ENCODE measurements at places on chromosomes 7 and 10.

DNA sequence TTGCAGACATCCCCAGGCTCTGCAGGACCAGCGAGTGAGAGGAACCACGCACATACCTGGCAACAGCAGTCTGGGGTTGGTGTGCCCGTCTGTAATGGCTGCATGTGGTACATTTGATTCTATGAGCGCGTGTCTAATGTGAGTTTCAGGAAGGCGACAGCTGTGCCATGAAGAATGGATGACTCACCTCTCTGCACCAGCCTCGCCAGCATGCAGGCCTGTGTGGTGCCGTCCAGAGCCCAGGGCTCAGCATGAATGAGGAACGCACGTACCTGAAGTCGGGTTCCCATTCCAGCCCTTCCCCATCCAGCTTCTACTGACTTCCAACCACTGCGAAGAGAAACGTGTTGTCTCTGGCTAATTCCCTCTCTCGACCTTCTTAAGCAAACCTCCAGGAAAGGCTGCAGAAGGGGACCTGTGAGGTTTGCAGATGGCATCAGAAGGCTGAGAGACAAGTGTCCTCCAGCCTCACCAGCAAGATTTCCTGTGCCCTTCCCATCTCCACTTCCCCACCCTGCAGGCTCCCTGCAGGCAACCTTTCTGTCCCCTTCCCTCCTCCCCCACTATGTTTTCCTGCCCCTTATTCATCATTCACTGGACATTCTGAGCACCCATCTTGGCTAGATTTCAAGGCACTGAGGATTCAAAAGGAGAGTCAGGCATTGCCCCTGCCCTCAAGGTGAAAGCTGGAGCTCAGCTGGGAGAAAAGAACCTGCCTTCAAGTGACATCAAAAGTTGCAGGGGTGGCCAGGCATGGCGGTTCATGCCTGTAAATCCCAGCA lies 54.3 kb downstream of the ASB13 start:
- DNase-seq = no peak

DNA sequence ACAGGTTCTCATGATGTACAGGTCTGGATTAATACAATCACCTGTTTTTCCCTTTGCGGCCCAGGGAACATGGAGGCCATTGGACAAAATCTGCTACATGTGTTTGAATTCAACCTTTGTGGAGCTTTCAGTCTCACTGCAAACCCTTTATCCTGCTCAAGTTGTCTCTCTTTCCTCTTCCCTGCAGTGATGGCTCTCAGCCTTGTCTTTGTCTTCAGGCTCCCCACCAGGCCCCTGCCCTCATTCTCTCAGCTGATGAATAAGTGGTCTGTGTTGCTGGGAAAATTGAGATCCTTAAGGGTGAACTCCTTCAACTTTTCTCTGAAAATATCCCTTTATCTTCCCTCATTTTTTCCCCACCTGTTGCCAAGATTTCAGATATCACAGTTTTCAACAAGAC lies 791.2 kb downstream of the GRID1 start:
- no peak for DNase-seq

- no peak for DNase-seq
Measured at GRCh38 chr10:22486431-22486830, 141.1 kb downstream of the SPAG6 start.

DNA sequence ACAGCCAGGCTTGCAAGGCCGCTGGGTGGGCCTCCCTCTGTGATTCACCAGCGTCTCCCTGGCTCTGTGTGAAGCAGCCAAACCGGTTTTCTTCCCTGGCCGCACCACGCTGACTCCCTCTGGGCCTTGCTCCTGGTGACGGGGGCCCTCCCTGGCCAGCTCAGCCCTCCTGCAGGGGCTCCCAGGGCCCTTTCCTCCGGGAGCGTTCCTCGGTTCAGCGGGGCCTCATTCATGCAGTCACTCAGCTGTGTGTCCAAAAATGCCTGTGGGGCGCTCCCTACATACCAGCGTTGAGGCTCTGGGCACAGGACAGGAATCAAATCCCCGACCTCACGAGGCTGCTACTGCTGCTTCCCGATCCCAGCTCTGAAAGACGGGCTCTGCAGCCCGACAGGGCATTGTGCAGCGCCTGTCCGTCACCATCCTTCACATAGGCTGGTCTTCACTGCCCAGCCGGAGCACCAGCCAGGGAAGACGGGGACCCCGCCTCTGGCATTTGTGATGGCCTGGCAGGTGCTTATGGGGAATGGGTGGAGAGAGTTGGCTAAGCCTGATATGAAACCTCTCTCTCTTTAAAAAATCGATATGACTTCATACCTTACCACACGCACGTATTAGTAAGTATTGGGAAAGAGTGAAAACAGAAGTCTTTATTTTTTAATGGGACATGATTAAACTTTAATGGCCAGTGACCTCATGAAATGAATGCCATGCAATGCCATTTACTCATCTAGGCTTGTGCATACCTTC lies 110.0 kb upstream of the SHH start:
- DNase-seq = peak; percentile 57

DNA sequence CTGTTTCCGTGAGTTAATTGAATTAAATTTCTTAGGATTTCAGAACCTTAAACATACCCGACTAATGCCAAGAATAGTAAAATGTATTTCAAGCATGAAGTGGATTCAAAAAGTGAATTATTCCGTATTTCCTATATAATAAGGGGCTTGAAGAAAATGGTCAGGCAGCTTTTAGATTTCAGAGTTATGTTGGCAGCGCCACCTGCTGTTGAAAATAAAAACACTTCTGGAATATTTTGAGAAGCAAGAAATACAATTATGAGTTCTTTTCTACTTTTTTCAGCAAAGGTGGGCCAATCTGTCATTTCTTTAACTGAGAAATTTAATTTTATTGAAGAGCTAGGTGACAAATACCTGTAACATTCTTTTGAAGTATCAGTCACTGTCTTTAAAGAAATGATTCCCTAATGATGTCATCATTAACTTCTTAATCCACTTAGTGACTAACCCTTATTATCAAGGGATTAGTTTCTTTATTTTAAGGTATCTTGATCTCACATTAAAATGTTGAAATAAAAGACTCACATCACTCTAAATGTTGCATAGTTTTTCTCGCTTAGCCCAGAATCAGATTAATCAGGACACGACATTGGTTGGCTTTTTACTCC lies 36.6 kb upstream of the AGR3 start:
- no peak for DNase-seq

DNA sequence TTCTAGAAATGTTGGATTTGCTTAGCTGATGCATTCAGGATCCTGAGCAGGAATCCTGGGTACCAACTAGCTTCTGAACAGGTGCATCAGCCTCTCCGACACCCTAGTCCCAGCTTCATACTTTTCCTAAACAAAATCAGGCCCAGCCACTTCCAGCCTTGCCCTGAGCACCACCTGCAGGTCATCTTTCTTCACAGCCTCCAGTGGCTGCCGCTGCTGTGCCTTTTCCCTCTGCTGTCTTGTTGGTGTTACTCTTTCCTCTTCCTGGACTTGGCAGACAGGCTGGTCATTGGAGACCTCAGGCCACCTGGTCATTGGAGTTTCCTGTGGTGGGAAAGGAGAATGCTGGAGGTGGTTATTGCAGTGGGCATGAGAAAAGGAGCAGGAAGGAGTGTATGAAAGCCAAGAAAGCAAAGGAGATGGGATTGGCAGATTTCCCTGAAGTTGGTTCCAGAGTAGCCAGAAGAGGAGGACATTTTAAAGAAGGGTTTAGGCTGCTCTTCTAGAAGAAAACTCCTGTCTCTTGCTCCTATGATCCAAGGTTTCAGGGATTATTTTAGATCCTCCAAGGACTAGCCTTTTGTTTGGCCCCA lies 48.2 kb upstream of the NFKB2 start:
- peak; percentile 70 for DNase-seq

Data from H9 (cell line).